ENCODE measurements at places on chromosomes 13 and 19.

- no peak for DNase-seq
Observed at GRCh38 chr13:60288569-60288968, 108.5 kb upstream of the TDRD3 start.

DNA sequence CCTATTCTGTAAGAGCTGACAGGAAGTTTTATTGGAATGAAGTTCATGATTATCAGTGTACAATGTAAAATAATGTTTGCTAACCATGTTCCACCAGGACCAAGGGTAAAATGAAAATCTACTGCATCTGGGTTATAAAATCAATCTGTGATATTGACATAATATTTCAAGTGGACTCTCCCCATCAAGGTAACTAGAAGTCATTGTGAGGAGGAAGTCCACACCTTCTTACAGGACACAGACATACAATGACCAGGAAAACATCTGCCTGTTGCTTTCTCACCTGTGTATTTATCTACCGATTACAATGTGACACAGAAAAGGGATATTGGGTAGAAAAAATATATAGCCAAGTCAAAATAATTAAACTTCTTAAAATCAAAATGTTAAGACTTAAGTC is 140.7 kb upstream of the RFC3 start:
- DNase-seq: no peak

DNA sequence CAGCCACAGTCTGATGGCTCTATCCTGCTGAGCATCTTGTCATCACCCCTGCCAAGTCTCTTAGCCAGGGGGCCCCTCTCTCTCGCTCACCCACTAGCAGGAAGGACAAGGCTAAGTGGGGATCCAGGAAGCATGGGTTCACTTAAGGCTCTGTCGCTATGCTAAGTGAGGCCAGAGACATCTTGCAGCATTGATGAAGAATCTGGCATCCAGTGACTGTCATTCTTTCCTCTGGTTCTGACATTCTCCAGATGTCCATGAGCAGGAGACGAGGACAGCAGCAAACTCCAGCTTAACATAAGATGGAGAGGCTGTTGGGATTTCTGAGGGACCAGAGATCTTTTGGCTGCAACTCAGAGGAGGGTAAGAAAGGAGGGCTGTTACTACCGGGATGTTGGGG is 230.2 kb downstream of the TSHZ3 start:
- DNase-seq: no peak

DNA sequence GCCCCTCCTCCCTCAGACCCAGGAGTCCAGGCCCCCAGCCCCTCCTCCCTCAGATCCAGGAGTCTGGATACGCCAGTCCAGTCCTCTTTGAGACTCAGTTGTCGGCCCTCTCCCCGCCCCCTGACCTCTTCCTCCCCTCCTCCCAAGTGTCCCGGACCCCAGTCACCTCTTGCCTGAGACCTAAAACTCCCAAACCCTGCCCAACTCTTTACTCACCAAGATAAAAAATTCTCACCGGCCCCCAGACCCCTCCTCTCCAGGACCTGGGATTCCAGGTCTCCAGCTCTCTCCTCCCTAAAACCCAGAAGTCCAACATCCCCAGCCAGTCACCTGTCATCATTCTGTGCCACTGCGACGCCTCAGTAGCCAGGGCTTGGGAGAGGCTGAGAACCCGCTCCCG is 1.4 kb upstream of the HSD17B14 start:
- no peak for DNase-seq

GRCh38 chr13:80563439-80563838 is 222.5 kb upstream of the SPRY2 start:
- no peak for DNase-seq

DNA sequence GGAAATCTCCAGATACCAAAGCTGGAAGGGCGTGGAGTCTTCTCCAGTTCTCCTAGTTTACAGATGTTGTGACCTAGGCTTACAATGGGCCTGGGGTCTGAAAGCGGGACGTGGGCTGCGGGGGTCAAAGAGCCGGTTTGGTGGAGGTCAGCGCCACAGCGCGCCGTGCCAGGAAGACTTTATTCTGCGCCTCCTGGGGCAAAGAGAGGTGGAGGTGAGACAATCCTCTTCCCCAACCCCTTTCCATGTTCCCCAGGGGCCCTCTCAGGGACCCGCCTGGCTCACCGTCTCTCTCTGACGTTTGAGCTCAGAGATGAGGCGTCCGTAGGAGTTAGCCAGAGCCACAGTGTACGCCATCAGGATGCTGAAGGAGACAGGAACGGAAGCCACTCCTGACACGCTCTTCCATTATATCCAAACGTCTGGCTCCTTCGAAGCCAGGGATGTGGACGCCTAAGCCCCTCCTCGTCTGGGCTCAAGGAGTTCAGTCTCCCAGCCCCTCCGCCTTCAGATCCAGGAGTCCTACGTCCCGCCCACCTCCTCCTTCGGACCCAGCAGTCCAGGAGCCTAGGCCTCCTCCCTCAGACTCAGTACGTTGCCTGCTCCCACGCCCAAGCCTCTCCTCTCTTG is 776 bp upstream of the LENG1 start:
- no peak for DNase-seq

DNA sequence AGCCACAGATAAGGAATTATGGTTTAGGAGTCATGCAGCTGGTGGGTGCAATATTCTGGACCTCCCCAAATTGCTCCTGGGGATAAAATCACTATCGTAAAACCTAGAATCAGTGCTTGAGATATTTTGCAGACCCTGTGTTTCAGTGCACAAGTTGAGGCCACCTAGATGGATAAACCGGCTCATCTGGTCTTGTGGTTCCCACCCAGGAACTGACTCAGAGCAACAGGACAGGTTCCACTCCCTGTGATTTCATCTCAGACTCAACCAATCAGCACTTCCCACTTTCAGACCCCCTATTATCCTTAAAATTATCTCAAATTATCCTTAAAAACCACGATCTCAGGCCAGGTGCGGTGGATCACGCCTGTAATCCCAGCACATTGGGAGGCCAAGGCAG is 21.0 kb downstream of the FBXL12 start:
- DNase-seq: no peak

DNA sequence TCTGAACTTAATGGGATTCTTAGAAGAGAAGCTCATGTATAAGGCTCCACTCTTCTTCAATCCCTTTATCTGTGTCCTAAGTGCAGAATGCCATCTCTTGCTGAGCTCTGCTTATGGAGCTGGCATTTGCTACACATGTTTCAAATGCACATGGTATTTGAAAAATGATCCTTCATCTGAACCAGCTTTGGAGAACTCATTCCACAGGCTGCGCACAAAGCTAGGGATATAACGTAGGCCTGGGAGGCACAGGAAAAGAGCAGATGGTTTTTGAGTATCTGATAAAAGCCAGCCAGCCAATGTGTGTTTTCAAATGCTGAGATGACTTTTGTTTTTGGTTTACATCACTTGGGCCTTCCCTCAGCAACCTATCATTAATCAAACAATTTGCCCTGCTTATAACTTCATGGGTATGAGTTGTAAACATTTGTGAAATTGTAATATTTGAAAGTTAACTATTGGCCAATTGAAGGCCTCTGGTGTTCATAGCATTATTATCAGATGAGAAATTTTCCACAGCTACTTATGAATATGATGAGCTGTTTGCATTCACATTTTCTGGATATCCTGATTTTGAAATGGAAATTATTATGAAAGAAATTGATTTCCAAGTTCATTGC is 729.0 kb downstream of the FGF9 start:
- no peak for DNase-seq

GRCh38 chr13:50419896-50420295 is 404.7 kb downstream of the KCNRG start:
- no peak for DNase-seq

DNA sequence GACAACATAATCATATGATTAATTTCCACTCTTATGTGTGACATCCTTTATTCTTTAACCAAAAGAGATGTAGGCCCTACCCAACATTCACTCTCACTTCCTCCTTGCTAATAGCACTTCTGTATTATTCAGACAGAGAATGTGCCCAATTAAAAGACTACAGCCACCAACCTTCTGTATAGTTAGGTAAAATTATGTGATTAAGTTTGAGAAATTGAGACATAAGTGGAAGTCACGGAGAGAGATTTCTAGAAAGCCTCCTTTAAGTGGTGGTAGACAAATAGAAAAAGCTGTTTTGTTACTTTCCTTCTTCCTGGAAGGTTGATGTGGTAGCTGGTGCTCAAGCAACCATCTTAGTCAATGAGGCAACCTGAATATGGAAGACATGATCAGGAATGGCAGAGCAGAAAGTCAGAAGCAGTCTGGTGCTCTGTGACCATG is 14.8 kb downstream of the EPSTI1 start:
- no peak for DNase-seq

GRCh38 chr13:78160793-78161192 is 242.2 kb upstream of the EDNRB start:
- DNase-seq: no peak

GRCh38 chr19:45047188-45047797 is 8.4 kb downstream of the CLASRP start:
- no peak for DNase-seq

- no peak for DNase-seq
Observed at GRCh38 chr19:41261474-41262190, 2.5 kb upstream of the HNRNPUL1 start.

Measured in posterior vena cava (tissue), 2 donors.